ENCODE measurements at places on chromosomes 2 and 18.

- DNase-seq = no peak
These were observed 56.3 kb downstream of the BOLA3 start for GRCh38 chr2:74091391-74091790.

GRCh38 chr18:56907771-56908170 is 239.1 kb upstream of the BOD1L2 start:
- no peak for DNase-seq

DNA sequence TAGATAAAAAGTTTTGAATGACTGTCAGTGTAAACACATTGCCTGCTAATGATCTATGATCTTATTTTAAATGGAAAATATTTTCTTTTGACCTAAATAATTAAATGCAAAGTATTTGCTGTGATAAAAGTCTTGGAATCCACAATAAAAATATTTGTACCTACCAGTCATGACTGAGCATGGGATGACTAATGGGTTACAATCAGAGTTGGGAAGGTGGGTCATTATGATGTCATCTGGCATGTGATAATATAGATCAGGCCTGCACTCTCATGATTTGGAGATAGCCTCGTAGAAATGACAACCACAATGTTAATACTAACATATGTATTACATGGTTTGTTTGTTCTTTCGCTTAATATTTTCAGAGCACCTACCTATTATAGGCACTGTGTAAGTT is 848.8 kb upstream of the KLHL29 start:
- no peak for DNase-seq

- no peak for DNase-seq
These were observed 50.6 kb downstream of the BMPR2 start for GRCh38 chr2:202426751-202427150.

DNA sequence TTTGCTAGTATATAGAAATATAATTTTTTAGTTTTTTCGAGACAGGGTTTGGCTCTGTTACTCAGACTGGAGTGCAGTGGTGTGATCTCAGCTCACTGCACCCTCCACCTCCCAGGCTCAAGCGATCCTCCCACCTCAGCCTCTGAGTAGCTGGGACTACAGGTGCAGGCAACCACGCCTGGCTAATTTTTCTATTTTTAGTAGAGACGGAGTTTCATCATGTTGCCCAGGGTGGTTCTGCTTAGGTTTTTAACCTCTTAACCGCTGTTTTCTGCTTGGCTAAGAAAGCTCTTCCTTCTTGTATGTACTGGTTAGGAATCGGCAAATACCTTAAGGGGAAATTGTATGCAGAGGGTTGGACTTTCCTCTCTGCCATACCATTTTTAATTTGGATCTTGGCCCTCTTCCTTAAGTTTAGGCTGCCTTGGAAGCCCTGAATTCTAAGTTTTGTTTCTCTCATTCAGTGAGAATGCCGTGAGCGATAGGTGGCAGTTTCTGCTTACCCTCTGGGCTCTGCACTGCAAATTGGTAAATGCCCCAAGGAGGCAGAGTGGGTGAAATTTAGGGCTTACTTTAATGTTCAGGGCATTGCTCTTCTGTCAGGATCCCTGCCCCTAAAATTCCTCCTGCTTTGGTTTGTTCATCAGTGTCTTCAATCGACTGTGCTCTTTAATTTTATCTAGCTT is 32.3 kb downstream of the EML6 start:
- DNase-seq = no peak

GRCh38 chr2:145593991-145594614 is 1074.2 kb upstream of the ZEB2 start:
- DNase-seq = no peak

GRCh38 chr2:226607379-226607778 is 192.2 kb downstream of the IRS1 start:
- no peak for DNase-seq

- no peak for DNase-seq
These were observed 15.6 kb upstream of the NEMP2 start for GRCh38 chr2:190550137-190550536.

GRCh38 chr2:26300234-26300925 is 45.6 kb upstream of the SELENOI start:
- DNase-seq = no peak

DNA sequence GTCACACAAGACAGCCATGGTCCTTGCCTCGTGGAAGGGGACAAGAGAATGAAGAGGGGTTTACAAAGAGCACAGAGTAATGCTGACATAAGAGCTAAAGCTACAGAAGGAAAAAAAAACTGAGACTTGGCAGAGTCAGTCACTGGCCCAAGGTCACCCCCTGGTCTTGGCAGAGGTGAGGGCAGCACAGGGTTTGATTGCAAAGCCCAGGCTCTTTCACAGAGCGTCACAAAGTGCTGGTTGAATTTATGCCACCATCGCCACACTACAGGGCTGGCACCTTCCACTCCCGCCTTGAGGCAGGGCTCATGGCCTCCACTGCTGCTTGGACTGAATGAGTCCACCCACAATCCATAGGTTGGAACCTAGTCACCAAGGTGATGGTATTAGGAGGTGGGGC is 190.2 kb downstream of the INHBB start:
- no peak for DNase-seq

- no peak for DNase-seq
These were observed 23.8 kb upstream of the KLHL29 start for GRCh38 chr2:23361152-23361551.

DNA sequence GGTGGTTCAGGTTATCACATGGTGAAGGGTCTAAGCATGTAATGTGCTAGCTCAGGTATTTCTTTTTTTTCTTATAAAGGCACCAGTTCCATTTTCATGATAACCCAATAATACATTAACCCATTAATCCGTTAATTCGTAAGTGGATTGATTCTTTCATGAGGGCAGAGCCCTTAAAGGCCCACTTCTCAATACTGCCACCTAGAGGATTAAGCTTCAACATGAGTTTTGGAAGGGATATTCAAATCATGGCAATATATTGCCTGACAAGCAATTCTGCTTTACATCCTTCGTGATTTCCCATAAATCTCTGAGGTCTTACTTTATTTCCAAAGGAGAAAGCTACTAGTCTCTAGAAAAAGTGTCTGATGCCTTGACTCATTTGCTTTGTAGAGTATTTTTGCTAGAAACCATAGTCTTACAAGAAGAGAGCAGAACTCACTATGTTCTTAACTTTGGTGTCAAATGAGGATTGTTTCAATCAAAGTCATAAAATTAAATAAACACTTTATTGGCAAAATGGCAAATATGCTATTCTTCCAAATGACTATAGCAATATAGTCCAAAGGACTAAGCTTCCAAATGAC is 271.3 kb downstream of the KCNS3 start:
- no peak for DNase-seq

DNA sequence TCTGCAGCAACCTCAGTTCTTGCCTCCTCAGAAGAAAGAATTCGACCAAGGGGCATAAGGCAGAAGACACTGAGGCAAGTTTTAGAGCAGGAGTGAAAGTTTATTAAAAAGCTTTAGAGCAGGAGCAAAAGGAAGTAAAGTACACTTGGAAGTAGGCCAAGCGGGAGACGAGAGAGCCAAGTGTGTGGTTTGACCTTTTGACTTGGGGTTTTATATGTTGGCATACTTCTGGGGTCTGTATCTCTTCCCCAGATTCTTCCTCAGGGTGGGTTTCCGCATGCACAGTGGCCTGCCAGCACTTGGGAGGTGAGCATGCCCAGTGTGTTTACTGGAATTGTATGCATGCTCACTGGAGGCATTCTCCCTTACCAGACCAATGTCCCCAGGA is 59.3 kb upstream of the ANKRD44 start:
- DNase-seq = no peak

DNA sequence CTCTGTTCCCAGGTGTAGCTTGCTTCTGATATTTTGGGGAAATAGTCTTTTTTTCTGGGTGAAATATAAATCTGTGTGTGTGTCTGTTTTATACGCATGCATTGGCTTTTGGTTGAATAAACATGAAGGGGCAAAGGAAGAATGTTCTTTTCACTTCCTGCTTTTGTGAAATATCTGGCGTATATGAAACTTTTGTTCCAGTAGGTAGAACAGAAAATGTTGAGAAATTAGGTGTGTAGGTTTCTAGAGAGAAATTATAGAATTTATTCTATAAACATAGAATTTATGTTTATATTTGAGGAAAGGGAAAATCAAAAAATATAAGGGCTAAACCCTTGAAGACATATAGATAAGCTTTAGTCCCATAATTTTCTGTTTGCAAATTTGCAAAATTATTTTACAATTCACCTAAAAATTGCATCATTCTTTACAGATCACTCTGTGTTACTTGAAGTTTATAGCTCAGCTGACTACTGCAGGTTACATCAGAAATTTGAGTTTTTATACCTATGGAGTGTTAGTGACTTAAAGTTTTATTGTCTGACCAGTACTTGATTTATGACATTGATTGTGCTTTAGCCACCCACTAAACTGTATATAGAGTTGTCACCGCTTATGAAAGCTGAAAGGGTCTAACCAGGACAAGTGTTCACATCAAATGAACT is 116.1 kb downstream of the FAM117B start:
- no peak for DNase-seq

DNA sequence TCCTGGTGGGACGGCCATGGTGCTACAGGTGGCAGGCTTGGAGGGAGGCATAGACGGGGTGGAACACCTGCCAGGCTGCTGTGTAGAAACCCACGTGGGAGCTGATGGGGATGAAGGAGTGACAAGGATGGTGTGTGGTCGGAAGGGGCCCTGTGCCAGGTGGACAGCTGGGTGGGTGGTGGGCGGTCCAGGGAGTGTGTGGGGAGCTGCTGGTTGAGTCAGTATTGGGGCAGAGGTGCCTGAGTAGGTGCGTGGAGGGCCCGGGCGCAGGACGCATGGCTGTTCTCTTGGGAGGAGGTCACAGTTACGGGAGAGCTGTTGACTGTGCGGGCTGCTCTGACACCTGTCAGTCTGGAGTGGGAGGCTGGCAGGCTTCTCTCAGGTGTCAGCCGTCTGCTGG is 12.6 kb upstream of the D2HGDH start:
- no peak for DNase-seq

GRCh38 chr2:102826904-102827303 is 65.1 kb downstream of the TMEM182 start:
- no peak for DNase-seq

GRCh38 chr2:3450385-3451010 is 68.8 kb downstream of the ADI1 start:
- no peak for DNase-seq

DNA sequence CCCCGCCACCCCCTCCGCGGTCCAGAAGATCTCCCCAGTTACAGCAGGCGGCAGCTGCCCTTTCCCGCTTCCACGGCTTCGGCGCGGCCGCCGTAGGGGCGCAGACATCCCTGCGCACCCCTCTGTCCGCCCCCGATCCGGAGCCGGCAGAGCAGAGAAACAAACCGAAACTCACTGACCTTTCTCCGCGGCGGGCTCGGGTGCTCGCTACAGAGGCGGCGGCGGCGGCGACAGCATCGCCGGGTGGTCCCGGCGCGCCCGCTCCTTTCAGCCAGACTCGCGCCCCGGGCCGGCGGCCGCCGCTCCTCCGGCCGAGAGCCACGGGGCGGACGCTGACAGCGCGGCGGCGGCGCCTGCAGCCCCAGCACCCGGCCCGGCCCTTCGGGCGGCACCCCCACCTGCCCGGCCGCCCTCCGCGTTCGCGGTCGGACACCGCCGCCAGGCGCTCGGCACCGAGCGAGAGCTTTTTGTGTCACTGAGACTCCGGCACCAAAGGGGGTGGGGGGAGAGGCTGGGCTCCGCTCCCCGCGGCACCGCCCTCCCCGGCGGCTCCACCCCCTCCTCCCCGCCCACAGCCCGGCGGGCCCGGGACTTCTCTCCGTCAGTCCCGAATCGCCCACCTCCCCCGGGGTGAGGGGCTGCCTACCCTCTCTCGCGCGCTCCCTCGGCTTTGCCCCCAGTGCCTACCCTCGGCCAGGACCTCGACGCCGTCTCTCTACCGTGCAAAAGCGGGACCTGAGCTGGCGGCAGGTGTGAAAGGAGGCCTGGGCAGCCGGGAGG is 1.4 kb upstream of the RNF152 start:
- DNase-seq = peak; percentile 54

DNA sequence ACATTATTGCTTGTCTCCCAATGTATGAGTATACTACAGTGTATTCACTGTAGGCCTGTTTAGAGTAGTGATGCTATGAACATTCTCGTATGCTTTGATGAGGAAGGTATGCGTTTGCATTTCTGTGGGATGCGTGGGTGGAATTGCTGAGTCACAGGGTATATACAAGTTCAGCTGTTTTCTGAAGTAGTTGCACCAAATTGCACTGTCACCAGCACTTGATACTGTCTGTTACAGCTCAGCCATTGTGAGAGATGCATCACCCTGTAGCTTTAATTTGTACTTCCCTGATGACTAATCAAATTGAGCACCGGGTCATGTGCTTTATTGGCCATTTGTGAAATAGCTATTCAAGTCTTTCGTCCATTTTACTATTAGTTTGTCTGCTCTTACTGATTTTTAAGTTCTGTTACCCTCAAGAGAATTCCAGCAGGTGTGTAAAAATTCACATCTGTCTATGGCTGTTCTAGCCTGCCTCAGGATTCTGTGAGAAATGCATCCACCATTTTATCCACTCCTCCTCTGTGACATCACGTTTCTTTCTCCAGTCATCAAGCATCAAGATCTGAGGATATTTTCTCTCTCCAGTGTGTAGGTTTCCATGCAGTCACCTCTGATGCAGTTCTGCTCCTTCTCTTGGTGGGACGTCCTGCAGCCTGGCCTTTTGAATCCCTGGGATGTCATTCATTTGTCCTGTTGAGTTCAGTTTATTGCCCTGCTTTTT is 72.5 kb downstream of the DGKD start:
- DNase-seq = no peak

GRCh38 chr2:120887320-120887697 is 151.6 kb downstream of the GLI2 start:
- no peak for DNase-seq

GRCh38 chr2:140586379-140586778 is 1544.4 kb downstream of the LRP1B start:
- DNase-seq = no peak

- peak; percentile 1 for DNase-seq
These were observed 91.6 kb upstream of the CTDP1 start for GRCh38 chr18:79587779-79588635.

DNA sequence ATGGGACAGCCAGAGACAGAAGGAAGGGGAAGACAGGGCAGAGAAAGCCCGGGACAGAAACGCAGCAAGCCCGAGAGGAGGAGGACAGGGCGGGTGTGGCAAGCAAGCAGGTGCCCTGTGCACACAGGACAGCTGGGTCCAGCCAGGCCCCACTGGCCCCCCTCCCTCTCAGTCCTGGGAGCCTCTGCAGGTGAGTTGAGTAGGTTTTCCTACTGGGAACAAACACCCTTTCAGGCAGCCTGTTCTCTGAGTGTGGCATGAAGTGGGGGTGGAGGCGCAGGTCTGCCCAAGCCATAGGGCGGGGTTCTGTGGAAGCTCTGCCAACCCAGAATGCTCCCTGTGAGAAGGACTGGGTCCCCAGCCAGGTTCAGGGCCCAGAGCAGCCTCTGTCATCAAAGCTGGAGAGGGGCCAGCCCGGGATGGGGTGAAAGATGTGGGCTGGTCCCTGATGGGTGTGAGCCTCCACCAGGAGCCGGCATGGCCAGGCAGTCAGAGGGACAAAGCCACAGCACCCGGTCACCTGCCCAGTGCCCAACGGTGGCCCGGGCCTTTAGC is 129.4 kb downstream of the TFCP2L1 start:
- no peak for DNase-seq
